ENCODE measurements at places on chromosomes 3 and 15.

DNA sequence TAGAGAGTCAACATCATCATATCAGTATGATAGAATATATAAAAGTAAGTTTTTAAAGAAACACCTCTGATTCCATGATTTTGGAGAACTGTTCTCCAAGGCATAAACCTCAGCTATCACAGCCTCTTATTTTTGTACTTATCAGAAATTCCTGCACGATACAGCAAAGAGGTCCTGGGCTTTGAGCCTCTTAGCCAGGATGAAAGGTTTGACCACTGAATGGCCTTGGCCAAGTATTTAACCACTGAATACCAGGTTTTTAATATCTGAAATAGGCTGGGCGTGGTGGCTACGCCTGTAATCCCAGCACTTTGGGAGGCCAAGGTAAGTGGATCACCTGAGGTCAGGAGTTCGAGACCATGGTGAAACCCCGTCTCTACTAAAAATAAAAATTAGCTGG, 1.9 kb upstream of the FAM174B start:
- DNase-seq = no peak

DNA sequence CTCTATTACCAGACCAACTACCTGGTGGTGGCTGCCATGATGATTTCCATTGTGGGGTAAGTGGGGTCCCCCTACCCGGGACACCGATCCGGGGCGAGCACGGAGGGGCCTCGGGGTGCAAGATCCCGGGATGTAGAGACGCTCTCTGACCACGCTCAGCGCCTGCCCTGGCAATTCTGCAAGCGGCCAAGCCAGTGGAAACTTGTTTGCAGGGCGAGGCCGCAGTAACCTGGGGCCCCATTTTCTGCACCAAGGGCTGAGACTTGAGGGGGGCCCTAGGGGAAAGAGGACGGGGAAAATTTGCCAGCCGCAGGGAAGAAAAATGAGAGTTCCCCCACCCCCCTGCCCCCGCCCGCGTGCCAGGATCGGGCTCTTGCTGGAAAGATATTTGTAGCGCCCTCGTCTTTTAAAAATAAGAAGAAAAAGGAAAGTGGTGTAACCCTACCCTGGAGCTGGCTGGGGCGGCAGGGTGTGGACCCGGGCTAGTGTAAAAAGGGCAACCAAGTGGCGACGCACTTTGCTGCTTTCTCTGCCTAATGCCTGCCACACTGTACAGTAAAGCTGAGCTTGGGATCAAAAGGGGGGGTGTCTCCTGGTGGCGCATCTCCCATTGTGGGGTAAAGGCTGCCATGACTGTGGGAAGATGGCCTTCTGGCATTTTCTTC, 563 bp downstream of the ARL6IP5 start:
- DNase-seq = no peak

- no peak for DNase-seq
These were observed 54.8 kb downstream of the ZNF609 start for GRCh38 chr15:64515196-64515595.

GRCh38 chr3:123202451-123202850, 708 bp downstream of the SEC22A start:
- DNase-seq = no peak

GRCh38 chr15:73190189-73190601, 137.9 kb downstream of the NEO1 start:
- no peak for DNase-seq

DNA sequence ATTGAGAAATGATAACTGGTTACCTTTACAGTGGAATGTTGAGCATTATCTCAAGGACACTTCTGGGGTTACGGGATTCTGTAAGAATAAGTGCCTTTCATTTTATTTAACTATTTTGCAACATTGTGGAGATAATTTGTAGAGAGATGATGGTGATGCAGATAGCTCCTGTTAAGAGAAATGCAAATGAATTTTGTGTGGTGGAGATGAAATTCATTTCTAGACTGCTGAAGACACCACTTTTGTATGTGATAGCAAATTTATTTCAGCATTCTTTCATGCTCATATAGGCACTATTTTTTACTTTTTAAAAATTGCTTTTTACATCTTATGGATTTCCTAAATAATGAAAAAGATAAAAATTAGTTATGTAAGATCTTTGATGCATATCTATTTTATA, 463.3 kb upstream of the CBLB start:
- no peak for DNase-seq

DNA sequence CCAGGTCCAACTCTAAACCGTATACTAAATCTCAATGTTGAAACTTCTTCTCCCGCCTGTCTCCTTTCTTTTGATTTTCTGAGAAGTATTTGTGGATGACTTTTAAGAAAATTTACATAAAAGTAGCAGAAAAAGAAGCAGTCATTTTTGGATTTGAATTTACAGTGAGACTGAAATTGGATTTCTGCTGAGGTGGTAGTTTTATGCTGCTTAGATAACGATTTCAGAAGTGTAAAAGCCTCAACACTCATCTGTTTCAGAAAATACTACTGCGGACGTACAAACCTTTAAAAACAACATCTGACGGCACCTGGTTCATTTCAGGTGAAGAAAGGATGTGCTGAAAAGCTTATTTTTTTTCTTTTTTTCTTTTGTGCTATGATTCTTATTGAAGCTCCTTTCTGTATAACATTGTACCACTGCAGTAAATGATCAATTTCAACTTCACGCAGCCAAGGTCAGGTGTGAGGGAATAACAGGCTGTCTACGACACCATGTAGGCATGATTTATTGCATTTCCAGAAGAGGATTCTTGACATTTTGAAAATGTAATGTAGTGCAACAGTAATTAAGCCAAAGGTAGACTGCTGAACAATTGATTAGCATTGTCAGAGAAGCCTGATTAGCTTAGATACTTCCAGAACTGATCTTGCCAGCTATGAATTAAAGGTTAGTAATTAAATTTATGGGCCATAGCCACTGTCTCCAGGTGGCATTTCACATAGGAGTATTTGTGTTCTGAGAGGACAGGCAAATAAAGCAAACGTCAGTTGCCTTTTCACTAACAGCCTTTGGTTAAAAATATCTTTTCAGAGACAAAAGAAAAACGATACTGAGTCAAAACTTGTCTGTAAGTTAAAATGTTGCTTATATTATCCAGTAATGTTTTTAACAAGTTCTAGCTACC, 134.6 kb upstream of the KBTBD8 start:
- no peak for DNase-seq

DNA sequence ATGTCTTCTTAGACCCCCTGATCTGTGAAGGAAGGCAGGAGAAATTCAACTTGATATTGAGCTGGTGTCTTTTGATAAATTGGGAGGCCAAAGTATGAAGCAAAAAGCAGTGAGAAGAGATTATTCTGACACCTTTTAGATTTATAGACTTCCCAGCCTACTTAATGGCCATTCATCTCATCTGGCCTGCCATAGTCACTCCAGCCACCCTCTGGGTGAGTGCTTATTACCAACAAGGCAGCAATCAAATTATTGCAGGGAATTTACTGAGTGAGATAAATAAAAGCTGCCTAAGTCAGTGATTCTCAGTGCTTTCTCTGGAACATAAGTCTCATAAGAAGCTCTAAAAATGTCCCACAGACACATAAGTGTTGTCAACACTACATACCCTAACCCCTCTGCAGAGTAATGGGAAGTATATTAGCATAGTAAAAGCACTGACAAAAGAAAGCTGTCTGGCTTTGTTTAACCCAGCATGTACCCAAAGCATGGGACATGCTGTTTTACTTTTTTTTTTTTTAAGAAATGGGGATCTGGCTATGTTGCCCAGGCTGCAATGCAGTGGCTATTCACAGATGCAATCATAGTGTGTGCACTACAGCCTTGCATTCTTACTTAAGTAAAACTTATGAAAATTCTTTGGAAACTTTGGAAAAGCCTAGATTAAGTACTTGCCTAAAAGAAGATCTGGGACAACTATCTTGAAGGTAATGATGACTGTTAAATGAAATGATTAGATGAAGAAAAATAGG, 725.3 kb downstream of the TUSC7 start:
- no peak for DNase-seq

GRCh38 chr3:99500485-99500884, 137.9 kb upstream of the COL8A1 start:
- DNase-seq = no peak

- DNase-seq = no peak
These were observed 33.0 kb upstream of the ADCY5 start for GRCh38 chr3:123481722-123482457.

- no peak for DNase-seq
These were observed 10.4 kb upstream of the ATOSA start for GRCh38 chr15:52689562-52689961.

- no peak for DNase-seq
These were observed 992.7 kb downstream of the NTRK3 start for GRCh38 chr15:87263871-87264270.

- DNase-seq = no peak
These were observed 183.5 kb downstream of the RYR3 start for GRCh38 chr15:33494306-33494705.

DNA sequence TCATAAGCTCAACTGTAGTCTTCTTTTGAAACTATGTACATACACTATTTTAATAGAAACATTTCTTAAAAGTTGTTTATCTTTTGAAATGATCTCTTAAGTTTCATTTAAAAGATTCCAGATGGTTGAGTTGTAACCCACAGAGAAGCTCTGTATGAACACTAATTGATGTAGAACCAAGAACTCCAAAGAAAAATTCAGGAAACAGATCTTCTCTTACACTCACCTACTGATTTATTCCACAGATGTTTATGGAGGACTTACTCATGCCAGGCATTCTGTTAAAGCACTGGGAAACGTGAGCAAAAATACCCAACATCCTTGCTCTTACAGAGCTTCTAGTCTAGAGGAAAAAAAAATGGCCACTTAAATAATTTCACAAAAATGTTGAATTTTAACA, 551.1 kb downstream of the NAALADL2 start:
- DNase-seq = no peak

GRCh38 chr15:62122249-62122648, 42.8 kb downstream of the C2CD4B start:
- DNase-seq = no peak

- no peak for DNase-seq
These were observed 140.2 kb upstream of the SKOR1 start for GRCh38 chr15:67685008-67685599.

GRCh38 chr3:183038221-183038620, 57.9 kb upstream of the DCUN1D1 start:
- no peak for DNase-seq

GRCh38 chr3:28856796-28857195, 424.1 kb upstream of the RBMS3 start:
- DNase-seq = no peak

- DNase-seq = no peak
These were observed 42.7 kb downstream of the ZDHHC3 start for GRCh38 chr3:44932986-44933944.

- DNase-seq = peak; percentile 38
These were observed 15.5 kb downstream of the TATDN2 start for GRCh38 chr3:10263646-10264363.

GRCh38 chr15:99425657-99426301, 140.0 kb upstream of the MEF2A start:
- DNase-seq = no peak

DNA sequence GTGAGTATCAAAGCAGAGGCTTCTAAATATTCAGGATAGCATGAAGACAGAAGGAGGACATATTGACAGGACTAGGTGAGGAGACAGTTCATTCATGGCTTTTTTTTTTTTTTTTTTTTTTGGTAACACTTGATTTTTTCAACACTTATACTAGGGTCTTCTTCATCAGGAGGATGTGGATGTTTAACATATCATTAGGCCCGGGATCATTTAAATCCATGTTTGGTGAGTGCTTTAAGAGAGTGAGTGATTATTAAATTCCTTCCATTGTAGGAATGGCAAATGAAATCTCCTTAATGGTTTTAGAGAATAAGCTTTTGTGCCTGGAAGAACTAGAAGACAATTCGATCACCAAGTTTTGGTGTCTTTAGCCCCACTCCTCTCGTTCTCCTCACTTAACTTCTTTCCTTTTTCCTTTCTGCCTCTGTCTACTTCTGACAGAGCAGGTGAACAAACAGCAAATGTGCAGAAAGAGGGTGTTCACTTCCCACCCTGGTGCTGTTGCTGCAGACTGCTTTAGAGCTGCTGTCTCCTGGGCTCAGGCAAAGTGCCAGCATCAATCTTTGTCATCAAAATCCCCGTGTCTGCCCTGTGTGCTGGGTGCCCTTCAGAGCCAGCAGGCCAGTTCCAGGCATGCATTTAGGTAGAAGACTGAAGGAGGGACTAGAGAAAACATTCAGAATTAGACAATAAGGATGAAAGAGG, 35.6 kb upstream of the RAB11A start:
- no peak for DNase-seq

DNA sequence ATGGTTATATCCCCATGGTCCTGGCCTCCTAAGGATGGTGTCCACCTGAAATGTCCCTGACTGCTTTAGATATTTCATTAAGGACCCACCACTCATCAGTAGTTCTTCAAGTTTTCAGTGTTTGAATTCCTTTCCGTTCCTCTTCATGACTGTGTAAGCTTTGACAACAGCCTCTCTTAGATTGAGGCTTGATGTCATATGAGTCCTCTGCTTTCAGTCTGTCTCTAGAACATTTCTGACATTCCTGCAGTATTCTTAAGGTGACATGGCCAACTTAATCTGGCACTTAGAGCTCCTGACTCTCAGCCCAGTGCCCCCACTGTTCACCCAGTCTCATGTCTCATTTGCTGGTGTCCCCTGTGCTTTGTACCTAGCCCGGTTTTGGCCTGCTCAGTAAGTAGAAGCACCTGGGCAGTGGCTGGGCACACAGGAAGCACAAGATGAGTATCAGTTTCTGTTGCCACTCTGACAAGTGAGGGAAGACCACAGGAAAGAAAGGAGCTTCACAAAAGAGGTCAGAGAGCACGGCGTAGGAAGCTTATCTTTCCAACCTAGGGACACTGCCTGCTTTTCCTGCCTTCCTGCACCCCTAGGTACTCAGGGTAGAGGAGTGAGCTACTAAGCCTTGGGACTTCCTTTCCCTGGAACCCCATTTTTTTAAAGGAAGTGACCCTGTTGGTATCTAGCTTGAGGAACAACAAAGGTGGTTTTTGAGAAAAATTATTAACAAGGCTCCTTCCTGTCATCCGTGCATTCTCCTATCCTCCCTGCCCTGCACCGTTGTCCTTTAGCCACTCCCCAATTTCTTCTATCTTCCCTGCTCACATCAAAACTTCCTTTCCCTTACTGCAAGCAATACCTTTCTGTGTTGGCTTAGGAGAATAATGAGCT, 103.1 kb downstream of the KLHL25 start:
- no peak for DNase-seq

- no peak for DNase-seq
These were observed 1006.7 kb upstream of the NR2F2 start for GRCh38 chr15:95323796-95324195.

GRCh38 chr3:121562148-121562547, 5.6 kb upstream of the ARGFX start:
- DNase-seq = no peak

GRCh38 chr15:63986751-63987341, 59.4 kb downstream of the DAPK2 start:
- DNase-seq = no peak

- no peak for DNase-seq
These were observed 4.5 kb upstream of the RPL24 start for GRCh38 chr3:101690972-101691371.

DNA sequence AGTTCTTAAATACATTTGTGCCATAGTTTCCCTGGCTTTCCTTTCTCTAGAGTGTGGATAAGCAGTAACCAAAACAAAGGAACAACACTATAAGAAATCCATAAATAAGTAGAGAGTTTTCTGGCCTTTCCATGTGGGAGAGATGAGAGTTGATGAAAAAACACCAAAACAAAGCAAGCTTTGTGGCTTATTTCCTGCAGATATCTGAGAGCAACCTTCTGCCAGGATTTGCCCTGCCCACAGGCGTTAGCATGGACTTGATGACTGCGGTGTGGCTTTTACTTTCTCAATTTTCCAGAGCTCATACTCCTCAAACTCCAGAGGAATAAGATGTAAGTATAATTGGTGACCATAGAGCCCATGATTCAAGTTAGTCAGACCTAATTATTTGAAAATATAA, 194.9 kb downstream of the RAP2B start:
- DNase-seq = no peak

Data from activated CD4-positive, alpha-beta T cell treated with anti-CD3 and anti-CD28 coated beads, Interleukin-2, amount 50 U/mL, for 24 hours (primary cell).